ENCODE measurements at places on chromosomes 11 and 22. TPM values are rescaled to one million over a fixed set of nuclear protein-coding genes. Genes with fewer than 3 reads are reported as not detected.

DNA sequence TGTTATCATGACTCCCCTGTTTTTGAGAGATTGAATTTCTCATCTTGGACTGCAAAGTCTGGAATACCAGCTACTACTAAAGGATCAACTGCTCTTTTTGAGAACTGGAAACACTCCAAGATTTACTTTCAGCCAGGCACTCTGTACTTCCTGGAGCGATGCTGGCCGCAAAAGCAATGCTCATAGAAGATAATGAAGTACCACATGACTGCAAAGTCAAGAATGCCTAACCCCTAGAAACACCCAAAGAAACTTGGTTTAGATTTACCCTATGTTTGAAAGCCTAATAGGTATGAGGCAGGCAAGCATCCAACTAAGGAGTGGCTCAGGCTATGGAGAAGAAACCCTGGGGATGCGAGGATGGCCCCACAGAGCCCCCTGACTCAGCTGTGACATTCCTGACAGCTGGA, 47.7 kb upstream of the ARHGAP20 start:
- DNase-seq = no peak

GRCh38 chr11:11967669-11968510, 40.5 kb downstream of the DKK3 start:
- no peak for DNase-seq

DNA sequence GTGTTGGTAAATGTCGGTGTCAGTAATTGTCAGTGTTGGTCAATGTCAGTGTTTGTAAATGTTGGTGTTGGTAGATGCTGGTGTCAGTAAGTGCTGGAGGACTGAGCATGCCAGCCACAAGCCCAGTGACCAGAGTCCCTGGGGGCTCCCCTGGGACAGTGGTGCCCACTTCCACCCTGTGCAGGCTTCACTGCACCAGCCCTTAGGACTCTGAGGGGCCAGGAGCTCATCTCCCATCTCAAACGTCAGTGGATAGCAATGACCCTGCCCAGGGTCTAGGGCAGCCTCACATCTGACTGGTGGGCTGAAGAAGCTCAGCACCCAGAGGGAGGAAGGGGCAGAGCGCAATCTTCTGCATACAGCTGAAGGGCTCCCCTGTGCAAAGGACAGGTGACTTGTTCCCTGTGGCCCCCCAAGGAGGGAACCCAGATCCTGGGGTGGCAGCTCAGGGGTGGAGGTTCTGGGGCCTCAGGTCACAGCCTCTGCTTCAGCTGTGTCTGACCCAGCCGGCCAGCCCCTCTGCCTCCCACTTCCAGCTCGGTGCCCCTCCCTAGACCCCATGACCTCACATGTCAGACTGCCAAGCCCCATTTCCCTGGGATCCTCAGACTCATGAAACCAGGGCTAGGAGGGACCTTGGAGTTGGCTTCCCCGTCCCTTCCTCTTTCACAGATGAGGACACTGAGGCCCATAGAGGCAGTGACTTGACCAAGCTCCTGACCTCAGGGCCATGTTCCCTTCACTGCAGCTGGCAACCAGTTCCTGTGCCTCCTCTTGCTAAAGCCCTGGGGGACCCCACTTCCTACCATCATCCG, 138.4 kb downstream of the CRYBB2 start:
- no peak for DNase-seq

GRCh38 chr22:37802310-37803194, 5.2 kb upstream of the GCAT start:
- peak; percentile 22 for DNase-seq

The MMP7 gene
- total RNA-seq = not detected

Data from activated T-cell treated with anti-CD3 and anti-CD28 coated beads, Interleukin-2, amount 50 U/mL, for 72 hours (primary cell).